Body of pancreas (tissue), 4 donors: ENCODE measurements at places on chromosomes 13 and 19. TPM values are rescaled to one million over a fixed set of nuclear protein-coding genes. Genes with fewer than 3 reads are reported as not detected.

C1QTNF9B gene
- not detected for total RNA-seq

PGLYRP2 gene
- total RNA-seq: not detected

KIR3DL2 gene
- total RNA-seq: not detected

ICAM4 gene
- not detected for total RNA-seq

GRCh38 chr13:67292886-67293285, 62.8 kb upstream of the PCDH9 start:
- no peaks in the 10 kb centered on the region for H3K4me1 ChIP-seq
- H3K27ac ChIP-seq: no peak overlapping the region
- H3K4me3 ChIP-seq: no peak overlapping the region

DNA sequence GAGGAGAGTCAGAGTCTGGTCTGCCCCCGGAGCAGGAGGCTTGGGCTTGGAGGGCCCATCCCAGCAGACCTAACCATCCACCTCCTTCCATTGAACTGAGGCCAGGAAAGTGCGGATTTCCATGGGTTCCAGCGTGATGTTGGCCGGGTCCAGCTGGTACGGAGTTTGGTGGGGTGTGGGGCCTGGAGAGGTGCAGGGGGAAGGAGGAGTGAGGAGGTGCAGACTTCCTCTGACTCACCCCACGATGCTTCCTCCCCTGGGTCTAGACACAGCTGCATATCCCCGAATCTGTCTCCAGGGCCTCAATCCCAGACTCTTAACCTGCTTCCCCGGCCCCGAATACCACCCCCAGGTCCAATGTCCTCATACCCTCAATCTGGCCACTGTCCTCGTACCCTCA, 20.0 kb downstream of the MAN2B1 start:
- H3K27ac ChIP-seq: no peak overlapping the region
- no peak for DNase-seq
- peaks cover 18% of the 10 kb centered on the region for H3K4me1 ChIP-seq
- no peak overlapping the region for H3K4me3 ChIP-seq

DNA sequence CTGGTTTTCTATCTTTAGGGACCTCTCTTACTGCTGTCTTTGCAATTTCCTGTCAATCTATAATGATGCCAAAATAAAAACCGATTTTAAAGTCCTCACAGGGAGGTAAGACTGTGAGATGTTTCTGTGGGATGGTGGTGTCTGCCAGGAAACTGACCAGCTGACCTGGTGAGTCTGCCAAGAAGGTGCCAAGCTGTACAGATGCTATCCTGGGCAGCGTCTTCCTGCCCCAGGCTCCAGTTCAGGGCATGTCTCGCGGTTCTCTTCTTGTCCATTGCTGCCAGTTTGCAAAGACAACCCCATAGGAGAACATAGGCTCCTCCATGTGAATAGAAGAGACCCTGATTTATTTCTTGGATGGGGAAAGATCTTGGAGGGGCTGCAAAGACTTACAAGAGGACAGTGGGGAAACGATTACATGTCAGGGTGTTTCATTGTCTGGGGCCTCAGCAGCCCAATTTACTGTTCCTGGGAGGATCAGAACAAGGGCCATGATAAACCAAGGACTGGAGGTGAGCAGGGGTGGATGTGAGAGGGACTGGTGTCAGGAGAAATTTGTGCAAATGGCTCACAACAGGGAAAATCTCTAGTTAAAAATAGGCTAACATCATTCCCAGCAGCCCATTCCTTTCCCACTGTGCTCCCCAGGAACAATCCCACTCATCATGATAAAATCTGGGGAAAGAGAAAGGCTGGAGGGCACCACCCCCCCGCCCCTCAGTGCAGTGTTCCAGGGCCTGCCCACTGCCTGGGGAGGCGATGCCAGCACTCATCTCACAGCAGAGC, 42.7 kb upstream of the VSTM2B start:
- no peaks in the 10 kb centered on the region for H3K36me3 ChIP-seq
- no peaks in the 10 kb centered on the region for H3K27me3 ChIP-seq
- no peak overlapping the region for H3K27ac ChIP-seq
- DNase-seq: no peak
- no peak overlapping the region for H3K4me3 ChIP-seq
- no peaks in the 10 kb centered on the region for H3K4me1 ChIP-seq

DNA sequence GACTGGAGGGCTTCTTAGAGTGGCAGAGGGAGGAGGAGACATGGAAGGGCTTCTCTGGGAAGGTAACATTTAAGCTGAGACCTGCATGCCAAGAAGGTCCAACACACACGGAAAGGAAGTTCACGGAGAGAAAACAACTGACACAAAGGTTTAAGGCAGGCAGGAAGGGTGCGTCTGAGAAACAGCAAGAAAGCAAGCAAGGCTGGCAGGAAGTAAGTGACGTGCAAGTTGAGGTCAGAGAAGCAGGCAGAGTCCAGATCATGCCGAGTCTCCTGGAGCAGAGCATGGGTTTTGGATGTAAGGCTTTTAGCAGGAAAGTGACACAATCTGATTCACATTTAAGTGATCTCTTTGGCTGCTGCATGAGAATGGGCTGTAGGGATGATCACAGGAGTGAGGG, 60.5 kb downstream of the ATP7B start:
- H3K4me1 ChIP-seq: no peaks in the 10 kb centered on the region
- no peak overlapping the region for H3K27ac ChIP-seq
- no peaks in the 10 kb centered on the region for H3K36me3 ChIP-seq
- no peak overlapping the region for H3K4me3 ChIP-seq
- H3K27me3 ChIP-seq: no peaks in the 10 kb centered on the region

- H3K36me3 ChIP-seq: no peaks in the 10 kb centered on the region
- peaks cover 9% of the 10 kb centered on the region for H3K4me1 ChIP-seq
- no peak for DNase-seq
- H3K27ac ChIP-seq: no peak overlapping the region
- no peak overlapping the region for H3K4me3 ChIP-seq
Measured at GRCh38 chr19:50512112-50512998, 1.4 kb downstream of the ASPDH start.

DNA sequence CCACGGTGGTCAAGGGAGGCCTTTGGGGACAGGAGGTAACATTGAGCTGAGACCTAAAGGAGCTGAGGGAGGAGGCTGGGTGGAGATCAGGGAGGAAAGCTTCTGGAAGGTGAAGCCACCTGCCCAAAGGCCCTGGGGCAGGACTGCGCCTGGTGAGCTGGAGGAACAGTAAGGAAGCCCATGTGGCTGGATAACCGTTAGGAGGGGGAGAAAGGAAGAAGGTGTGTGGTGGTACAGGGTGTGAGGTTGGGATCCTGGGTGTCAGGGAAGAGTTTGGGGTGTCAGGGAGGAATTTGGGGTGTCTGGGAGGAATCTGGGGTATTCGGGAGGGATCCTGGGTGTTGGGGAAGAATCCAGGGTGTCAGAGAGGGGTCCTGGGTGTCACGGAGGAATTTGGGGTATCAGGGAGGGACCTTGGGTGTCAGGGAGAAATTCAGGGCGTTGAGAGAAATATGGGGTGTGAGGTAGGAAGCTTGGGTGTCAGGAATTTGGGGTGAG, 695 bp downstream of the TICAM1 start:
- H3K36me3 ChIP-seq: no peaks in the 10 kb centered on the region
- peaks cover 36% of the 10 kb centered on the region for H3K4me1 ChIP-seq
- H3K4me3 ChIP-seq: peak overlapping the region; percentile 86
- H3K27ac ChIP-seq: peak overlapping the region; percentile 86

- H3K4me3 ChIP-seq: peak overlapping the region; percentile 37
- no peaks in the 10 kb centered on the region for H3K36me3 ChIP-seq
- H3K4me1 ChIP-seq: peaks cover 42% of the 10 kb centered on the region
- no peak overlapping the region for H3K27ac ChIP-seq
- peak; percentile 34 for DNase-seq
- no peaks in the 10 kb centered on the region for H3K27me3 ChIP-seq
Measured at GRCh38 chr19:5293612-5294378, 46.8 kb downstream of the PTPRS start.

- H3K27me3 ChIP-seq: no peaks in the 10 kb centered on the region
- H3K4me3 ChIP-seq: no peak overlapping the region
- H3K36me3 ChIP-seq: no peaks in the 10 kb centered on the region
- peak overlapping the region; percentile 64 for H3K27ac ChIP-seq
Measured at GRCh38 chr19:47723581-47723940, 10.3 kb downstream of the EHD2 start.

DNA sequence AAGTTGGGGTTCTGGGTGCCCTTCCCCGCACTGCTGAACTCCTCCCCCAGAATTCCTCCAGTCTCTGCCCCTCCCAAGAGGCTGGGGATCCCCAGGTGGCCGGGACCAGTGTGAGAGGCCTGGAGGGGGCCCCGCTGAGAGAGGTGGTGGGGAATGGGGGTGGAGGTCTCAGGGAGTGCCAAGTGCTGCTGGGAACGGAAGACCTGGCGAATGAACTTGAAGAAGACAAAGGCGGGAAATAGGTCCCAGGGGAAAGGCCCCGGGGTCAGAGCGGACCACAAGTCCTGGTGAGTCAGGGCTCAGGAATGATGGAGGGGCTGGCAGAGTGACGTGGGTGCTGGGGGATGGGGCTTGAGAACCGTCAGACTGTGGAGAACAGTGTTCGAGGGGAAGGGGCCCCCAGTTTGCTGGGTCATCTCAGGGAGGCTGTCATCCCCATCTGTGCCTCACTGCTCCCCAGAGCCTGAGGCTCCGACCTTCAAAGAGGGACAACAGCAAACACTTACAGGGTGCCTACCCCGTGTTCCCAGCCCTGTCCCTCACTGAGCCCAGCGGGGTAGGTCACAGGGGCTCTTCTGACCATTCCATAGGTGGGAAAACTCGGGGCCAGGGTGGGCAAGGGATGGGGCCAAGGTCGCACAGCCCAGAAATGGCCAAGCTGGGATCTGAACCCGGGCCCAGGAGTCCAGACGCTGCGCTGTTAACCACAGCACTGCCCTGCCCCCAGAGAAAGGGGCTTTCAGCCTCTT, 16.0 kb upstream of the SEMA6B start:
- no peaks in the 10 kb centered on the region for H3K36me3 ChIP-seq
- DNase-seq: peak; percentile 51
- H3K4me1 ChIP-seq: no peaks in the 10 kb centered on the region
- H3K27me3 ChIP-seq: no peaks in the 10 kb centered on the region

DNA sequence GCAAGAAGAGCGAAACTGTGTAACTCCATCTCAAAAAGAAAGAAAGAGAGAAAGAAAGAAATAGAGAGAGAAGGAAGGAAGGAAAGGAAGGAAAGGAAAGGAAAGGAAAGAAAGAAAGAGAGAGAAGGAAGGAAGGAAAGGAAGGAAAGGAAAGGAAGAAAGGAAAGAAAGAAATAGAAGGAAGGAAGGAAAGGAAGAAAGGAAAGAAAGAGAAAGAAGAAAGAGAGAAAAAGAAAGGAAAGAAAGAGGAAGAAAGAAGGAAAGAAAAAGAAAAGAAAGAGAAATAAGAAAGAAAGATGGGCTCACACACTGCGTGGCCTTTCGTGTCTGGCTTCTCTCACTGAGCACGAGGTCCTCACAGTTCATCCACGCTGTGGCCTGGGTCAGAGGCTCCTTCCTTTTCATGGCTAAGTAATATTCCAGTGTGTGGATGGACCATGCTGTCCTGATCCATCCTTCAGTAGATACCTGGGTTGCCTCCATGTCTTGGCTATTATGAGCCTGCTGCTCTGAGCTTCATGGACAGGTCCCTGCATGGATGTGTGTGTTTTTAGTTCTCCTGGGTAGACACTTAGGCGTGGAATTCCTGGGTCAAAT, 67.4 kb upstream of the NFIC start:
- H3K4me1 ChIP-seq: no peaks in the 10 kb centered on the region
- no peak overlapping the region for H3K4me3 ChIP-seq
- no peak overlapping the region for H3K27ac ChIP-seq

DNA sequence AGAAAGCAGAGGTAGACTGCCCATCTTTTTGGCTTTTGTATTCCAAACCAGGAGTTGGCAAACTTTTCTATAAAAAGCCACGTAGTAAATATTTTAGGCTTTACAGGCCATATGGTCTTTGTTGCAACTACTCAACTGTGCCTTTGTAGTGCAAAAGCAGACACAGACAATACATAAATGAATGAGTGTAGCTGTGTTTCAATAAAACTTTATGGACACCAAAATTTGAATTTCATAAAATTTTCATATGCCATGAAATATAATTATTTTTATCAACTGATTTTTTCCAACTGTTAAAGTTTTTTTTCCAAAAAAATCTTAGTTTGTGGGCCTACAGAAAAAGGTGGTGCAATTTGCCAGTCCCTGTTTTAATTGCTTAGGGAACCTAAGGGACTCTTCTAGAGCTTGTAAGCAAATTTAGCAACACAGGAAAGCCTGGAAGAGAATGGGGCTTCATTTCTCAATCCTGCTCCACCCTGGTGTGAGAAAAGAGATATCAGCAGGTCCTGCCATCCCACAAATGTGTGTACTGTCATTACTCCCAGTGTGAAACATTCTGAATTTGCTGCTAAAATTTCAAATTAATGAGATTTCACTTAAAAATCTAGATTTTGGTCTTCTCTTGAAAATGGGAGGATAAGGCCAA, 194.2 kb downstream of the RGCC start:
- no peaks in the 10 kb centered on the region for H3K27me3 ChIP-seq
- no peaks in the 10 kb centered on the region for H3K36me3 ChIP-seq
- no peak overlapping the region for H3K4me3 ChIP-seq
- H3K4me1 ChIP-seq: peaks cover under 1% of the 10 kb centered on the region
- no peak for DNase-seq

GRCh38 chr19:867301-867793, 7.9 kb downstream of the CFD start:
- H3K27me3 ChIP-seq: no peaks in the 10 kb centered on the region
- no peak for DNase-seq
- H3K4me3 ChIP-seq: no peak overlapping the region
- H3K27ac ChIP-seq: no peak overlapping the region
- peaks cover 20% of the 10 kb centered on the region for H3K4me1 ChIP-seq

DNA sequence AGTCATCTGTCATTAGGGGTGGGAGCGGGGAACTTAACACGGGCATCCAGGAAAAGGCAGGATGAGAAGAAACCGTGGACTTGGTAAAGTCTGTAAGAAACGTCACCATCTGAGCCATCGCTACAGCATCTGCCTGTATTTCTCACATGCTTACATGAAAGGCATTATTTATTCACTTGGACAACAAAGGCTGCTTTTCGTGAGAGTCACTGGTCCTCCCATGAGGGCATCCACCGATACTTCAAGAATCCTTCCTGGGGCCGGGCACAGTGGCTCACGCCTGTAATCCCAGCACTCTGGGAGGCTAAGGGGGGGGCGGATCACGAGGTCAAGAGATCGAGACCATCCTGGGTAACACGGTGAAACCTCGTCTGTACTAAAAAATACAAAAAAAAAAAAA, 16.1 kb downstream of the ZNF446 start:
- no peaks in the 10 kb centered on the region for H3K4me1 ChIP-seq
- no peak overlapping the region for H3K4me3 ChIP-seq
- H3K27me3 ChIP-seq: no peaks in the 10 kb centered on the region
- H3K27ac ChIP-seq: no peak overlapping the region
- H3K36me3 ChIP-seq: no peaks in the 10 kb centered on the region

- H3K27ac ChIP-seq: no peak overlapping the region
- no peaks in the 10 kb centered on the region for H3K36me3 ChIP-seq
- no peaks in the 10 kb centered on the region for H3K27me3 ChIP-seq
- DNase-seq: no peak
- H3K4me1 ChIP-seq: no peaks in the 10 kb centered on the region
- no peak overlapping the region for H3K4me3 ChIP-seq
Measured at GRCh38 chr19:4409123-4409933, 6.9 kb downstream of the CHAF1A start.

GRCh38 chr19:40139533-40140287, 49.0 kb upstream of the ZNF780A start:
- H3K27ac ChIP-seq: no peak overlapping the region
- DNase-seq: peak; percentile 34
- H3K36me3 ChIP-seq: no peaks in the 10 kb centered on the region
- H3K4me3 ChIP-seq: no peak overlapping the region
- H3K4me1 ChIP-seq: no peaks in the 10 kb centered on the region
